ENCODE measurements at places on chromosomes 7 and 10. TPM values are rescaled to one million over a fixed set of nuclear protein-coding genes. Genes with fewer than 3 reads are reported as not detected.

DNA sequence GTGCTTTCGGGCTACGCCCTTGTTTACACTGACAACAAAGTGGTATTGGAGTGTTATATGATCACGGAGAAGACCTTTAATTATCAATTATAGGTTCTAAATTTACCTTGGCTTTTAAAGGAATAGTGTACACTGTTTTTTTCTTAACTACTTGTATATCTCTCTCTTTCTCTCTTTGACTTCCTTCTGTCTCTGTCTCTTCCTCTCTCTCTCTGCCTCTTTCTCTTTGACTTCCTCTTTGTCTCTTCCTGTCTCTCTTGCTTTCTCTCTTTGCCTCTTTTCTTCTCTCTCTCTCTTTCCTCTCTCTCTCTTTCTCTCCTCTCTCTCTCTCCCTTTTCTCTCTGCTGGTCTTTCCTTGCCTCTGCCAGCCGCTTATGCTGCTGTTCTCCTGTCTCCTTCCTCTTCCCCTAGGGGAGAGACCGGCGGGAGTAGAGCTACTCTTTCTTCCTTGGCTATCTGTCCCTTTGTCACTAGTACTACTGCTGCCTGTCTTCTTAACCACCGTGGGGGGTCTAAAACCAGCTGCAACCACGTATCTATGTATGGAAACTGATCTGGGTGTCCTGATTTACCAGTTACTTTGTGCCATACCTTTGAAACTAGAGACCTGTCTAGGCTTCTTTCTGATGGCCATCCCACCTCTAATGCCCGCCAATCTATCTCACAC lies 36.9 kb upstream of the GSDME start:
- no peak for DNase-seq

CLEC2L gene
- total RNA-seq: 0.18 TPM

NPM3 gene
- total RNA-seq: 78.9 TPM

GRCh38 chr10:89785095-89785494 lies 83.7 kb downstream of the KIF20B start:
- no peak for DNase-seq

DNA sequence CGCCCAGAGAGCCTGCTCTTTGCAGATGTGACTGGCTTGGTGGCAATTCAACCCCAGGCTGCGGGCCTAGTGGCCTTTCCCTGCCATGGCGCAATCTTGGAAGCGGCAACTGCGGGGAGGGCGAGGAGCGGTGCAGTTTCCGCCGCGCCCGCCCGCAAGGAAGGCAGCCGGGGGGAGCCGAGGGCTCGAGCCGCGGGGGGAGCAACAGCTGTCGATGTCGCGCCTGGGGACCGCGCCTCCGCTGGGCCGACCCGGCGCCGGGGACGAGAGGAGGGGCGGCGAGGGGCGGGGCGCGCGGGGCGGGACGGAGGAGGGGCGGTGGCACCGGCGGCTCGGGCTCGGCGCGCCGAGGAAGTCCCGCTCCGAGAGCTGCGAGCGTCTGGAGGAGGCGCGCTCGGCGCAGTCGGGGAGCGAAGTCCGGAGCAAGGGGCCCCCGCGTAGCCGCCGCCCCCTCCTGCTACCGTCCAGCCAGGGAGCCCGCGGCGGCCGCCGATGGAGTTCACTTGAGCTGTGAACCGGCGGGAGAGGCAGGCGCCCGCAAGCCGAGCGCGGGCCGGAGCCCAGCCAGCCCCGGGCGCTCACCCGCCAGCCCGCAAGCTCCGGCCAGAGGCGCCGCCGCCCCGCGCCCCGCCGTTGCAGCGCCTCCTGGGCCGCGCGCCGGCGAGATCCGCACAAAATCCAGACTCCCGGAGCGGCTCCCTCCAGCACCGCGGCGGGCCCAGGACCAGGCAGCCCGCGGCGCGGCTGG lies 438.1 kb upstream of the GALNT17 start:
- peak; percentile 63 for DNase-seq

GRCh38 chr10:14604181-14605142 lies 170.2 kb downstream of the FAM107B start:
- DNase-seq: peak; percentile 90

SORCS1 gene
- 73.0 TPM for total RNA-seq

Measured in cardiac muscle cell (in vitro differentiated cells and primary cell).